ENCODE measurements at places on chromosomes 7 and 10. TPM values are rescaled to one million over a fixed set of nuclear protein-coding genes. Genes with fewer than 3 reads are reported as not detected.

- DNase-seq, result no peak
These were observed 16.8 kb upstream of the CRYGN start for GRCh38 chr7:151456782-151457181.

Gene TBX20
- total RNA-seq, result 193 TPM

GRCh38 chr7:158958618-158959017, 102.3 kb downstream of the DYNC2I1 start:
- no peak for DNase-seq

GRCh38 chr10:72637398-72637857, 11.5 kb upstream of the MICU1 start:
- peak; percentile 52 for DNase-seq

Gene ITGB8
- 4.8 TPM for total RNA-seq

Gene MRC1
- total RNA-seq, result 26.7 TPM

DNA sequence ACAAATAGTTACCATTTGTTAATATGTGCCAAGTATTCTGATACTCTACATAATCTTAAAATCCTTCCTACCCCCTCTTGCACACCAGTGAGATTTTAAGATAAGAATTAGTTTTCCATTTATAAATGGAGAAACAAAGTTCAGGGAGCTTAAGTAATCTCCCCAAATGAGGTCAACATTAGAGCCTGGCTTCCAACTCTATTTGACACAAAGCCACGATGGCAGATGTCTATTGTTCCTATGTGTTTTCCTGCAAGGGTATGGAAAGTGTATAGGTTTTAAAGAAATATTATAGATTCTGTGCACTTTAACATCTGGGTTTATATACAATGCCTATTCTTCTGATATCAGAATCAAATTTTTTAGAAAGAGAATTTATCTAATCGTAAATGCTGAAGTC, 143.9 kb upstream of the SEMA3C start:
- DNase-seq, result no peak

DNA sequence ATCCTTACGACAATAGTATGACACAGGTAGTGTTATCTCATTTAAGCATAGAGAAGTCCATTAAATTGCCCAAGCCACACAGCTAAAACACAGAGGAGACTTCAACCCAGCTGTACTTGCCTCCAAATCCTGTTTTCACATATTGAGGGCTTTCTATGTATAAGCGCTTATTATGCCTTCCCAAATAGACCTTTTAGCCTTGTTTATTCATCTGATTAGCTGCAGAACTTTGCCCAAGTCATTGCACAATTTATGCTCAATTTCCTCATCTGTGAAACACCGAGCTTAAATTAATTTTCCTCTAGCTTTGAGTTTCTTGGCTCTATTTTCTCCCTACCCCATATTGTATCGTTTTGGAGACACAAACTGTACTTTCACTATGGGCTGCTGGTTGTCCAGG, 15.5 kb downstream of the NPS start:
- no peak for DNase-seq

DNA sequence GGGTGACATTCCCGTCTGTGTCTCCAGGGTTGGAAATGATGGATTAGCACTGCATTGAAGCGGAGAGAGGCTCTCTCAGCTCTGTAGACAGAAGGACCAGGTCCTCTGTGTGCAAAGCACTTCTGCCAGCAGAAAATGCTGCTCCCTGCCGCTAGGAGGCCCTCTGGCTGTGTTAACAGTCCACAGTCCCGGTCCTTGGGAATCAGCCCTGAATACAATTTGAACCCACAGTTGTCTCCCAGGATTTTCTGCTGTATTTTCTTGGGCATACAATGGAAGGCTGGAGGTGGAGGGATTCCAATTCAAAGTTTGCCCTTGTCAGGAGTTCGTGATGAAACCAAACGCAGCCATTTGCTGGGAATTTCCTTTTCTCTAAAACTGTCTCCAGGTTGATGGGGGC, 205.2 kb downstream of the GLRX3 start:
- peak; percentile 53 for DNase-seq

Gene PDE1C
- 192 TPM for total RNA-seq

DNA sequence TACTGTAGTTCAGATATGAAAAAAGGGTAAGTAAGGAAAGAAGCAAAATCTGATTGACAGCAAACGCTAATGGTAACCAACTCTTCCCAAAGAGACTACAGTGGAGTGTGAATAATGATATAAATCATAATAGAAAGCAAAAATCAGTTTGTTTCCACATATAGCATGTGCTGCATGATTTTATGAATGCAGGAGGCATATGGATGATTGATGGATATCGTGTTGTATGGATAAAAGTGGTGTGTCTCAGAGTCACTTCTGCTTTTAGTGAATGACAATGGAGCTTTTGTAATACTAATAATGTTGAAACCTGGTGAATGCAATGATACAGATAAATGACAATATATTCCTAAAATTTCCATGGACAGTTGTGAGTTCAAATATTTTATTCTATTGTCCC, 36.6 kb upstream of the PALS2 start:
- no peak for DNase-seq

- DNase-seq, result peak; percentile 49
These were observed 11.0 kb upstream of the TRIM8 start for GRCh38 chr10:102633287-102633686.

GRCh38 chr10:48363617-48364355, 57.3 kb downstream of the MAPK8 start:
- no peak for DNase-seq

Gene TACR2
- not detected for total RNA-seq

GRCh38 chr10:132810141-132810806, 24.3 kb upstream of the NKX6-2 start:
- no peak for DNase-seq

GRCh38 chr7:51593628-51594027, 277.0 kb upstream of the COBL start:
- no peak for DNase-seq

GRCh38 chr7:27245124-27245797, 2.7 kb downstream of the EVX1 start:
- no peak for DNase-seq

GRCh38 chr7:116310141-116310540, 99.8 kb downstream of the TES start:
- no peak for DNase-seq

DNA sequence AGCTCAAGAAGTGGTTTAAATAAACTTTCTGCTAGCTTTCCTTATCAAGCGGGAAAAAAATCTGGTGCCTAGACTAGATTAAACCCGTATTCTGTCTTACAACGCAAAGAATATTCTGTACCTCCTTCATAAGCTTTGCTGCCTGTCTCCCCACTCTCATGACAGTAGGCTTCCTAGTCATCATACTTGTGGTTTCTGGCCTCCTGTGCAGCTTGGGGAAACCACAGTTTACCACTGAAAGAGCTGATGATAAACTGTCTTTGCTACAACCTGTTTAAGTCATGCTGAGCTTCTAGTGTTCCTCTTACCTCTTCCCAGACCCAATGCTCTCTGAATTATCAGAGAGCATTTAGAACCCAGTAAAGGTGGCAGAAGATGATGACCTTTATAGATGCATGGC, 55.0 kb downstream of the PODXL start:
- no peak for DNase-seq

DNA sequence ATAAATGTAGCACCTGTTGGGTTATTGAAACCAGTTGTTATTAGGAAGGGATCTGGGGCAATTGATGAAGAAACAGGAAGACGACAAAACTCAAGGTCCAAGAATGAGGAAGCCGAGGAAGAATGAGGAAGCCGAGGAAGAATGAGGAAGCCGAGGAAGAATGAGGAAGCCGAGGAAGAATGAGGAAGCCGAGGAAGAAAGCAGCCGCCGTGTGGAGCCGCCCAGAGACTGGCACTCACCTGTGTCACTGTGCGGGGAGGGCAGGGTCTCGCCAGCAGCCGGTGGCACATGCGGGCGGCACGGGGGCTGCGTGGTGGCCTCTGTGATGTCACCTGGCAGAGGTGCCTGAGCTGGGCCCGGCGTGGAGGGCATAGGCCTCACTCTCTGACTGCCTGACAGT, 71.1 kb upstream of the CFAP46 start:
- DNase-seq, result peak; percentile 58

Gene CACNB2
- 55.9 TPM for total RNA-seq

DNA sequence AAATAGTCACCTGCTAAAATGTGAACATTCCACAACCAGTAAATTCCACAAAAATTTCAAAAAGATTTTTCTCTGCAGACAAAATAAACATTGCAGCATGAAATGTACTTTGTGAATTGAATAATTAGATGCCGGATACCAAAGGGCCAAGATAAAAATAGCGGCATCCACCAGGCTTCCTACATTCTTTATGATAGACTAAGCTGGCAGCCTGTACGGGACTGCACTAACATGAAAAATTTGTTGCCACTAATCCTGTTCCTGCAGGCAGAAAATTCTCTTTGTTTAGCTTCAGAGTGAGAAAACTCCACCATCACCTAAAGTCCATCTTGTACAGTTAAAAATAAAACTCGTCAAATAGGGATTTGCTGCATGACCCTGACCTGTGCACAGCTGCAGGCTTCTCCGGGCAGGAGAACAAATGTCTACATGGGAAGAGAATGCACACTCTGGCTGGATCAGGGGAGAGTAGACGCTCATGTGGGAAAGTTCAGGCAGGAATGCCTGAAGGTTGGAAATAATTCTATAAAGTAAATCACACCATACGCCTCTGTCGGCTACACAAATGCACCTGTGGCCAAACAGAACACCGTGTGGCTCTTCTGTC, 15.6 kb upstream of the ADO start:
- no peak for DNase-seq

DNA sequence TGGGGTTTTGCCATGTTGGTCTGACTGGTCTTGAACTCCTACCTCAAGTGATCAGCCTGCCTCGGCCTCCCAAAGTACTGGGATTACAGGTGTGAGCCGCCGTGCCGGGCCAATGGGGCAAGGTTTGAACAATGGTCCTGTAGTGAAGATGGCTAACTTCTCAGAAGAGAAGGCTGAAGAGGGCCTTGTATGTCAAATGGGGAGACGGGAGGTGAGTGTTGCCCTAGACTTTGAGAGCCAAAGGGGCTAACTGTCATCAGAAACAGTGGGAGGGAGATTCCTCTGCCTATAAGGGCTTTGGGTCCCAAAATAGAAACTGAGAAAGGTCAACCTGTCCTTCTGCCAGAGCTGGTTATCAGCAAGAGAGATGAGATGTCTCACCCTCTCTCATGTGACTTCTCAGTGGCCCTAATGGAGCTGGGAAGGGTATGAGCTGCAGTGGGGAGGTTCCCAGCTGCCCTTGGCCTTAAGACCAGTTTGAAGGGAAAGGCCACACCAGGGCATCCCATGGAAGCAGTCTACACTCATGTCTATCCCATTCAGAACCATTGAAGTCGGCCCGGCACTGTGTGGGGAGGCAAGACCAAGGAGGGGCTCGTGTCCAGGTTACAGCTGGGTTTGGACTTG, 1.3 kb upstream of the SAMD8 start:
- DNase-seq, result no peak

DNA sequence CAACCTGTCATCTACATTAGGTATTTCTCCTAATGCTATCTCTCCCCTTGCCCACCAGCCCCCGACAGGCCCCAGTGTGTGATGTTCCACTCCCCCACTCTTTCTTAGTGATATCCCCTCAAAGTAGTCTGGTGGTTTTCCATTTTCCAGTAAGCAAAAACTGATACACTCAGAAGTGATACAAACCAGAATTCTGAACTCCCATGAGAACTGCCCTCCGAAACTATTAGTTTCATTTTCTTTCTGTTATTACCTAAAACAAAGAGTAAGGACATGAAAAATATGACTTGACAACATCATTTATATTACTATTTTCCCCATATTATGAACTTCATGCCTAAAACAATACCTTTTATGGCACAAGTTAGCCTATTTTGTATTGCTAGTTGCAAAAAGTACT, 175.0 kb downstream of the OTUD1 start:
- no peak for DNase-seq

Gene SEMA3A
- 1.2 TPM for total RNA-seq

GRCh38 chr7:29202651-29203069, 8.1 kb downstream of the CHN2 start:
- no peak for DNase-seq

Gene ZNF736
- 3.8 TPM for total RNA-seq

DNA sequence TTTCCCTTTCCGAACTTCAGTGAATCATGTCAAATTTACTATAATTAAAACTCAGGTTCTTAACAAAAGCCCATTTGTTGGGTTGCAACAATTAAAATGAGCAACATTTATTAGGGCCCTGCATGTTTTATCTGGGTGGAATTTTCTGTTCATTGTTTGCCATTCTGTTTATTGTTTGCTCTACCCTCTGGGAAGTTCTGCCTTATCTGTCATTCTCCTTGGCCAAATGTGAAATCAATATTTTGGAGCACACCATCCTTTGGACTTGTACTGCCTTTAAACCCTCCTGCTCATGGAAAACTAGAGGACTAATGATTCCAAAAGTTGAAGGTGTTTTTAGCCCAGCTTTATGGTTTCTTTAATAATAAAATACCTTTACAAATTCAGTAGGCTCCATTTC, 134.5 kb upstream of the KCND2 start:
- DNase-seq, result no peak

- peak; percentile 42 for DNase-seq
These were observed 409 bp downstream of the DNMBP start for GRCh38 chr10:100009283-100009792.

DNA sequence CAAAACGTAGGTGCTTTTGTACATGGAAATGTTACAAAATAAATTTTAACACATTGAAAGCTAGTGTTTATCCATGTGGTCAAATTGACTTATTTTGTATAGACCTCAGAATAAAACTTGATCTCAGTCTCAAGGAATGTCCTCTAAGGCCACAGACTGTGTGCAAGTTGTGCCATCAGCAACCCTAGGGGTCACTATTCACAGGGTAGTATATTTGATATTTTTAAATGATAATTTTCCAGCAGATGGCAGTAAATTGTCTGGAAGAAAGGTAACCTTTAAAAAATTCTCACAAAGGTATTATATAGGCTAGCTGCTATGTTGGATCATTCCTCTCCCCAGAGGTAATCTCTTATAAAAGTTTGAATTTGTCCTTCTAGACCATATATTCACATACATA, 12.9 kb upstream of the SNX10 start:
- no peak for DNase-seq

DNA sequence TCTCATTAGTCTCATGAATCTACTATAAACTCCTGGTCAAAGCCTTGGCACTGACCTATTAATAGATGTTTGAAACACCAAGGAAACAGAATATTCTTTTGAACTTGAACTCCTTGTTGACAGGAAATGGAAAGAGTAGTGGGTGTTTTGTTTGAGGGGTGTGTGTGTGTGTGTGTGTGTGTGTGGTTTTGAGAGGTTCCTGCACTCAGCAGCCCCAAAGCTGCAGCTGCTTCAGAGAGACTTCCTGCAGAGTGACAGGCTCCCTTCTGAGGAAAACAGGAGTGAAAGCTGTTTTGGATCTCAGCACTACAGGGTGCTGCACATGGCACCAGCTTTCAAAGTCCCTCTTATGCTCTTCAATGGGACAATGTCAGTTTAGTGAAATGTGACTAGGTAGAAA, 546.5 kb upstream of the STEAP1 start:
- no peak for DNase-seq

DNA sequence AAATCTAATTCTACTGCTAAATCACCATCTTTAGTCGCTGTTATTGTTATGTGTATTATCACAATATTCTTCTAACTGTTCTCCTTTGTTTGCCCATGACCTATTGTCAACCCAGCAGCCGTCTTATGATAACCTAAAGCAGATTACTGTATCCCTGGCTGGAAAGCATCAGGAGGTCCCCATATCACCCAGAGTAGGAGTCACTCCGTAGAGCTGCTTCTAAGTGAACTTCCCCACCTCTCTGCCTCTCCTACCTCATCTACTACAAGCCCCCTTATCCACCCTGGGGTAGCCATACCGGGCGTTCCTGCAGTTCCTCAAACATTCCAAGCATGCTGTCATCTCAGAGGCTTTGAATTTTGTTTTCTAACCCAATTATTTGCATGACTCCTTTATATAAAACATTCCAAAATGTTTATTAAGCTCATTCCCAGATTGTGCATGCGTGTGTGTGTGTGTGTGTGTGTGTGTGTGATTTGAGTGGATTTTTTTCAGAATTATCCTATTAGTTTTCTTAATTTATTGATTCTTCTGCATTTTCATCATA, 39.7 kb downstream of the POU6F2 start:
- DNase-seq, result no peak
